ENCODE measurements at places on chromosomes 11 and 22.

- DNase-seq: no peak
These were observed 46.0 kb downstream of the PPARA start for GRCh38 chr22:46196278-46196677.

GRCh38 chr11:75351541-75351790 is at the start of gene ARRB1:
ARRB1 (minus strand) TSS chr11:75351661; CDS start chr11:75351607, 54 bp downstream.
- DNase-seq: no peak

GRCh38 chr11:109062445-109062844 is 359.5 kb upstream of the C11orf87 start:
- DNase-seq: peak; percentile 67

DNA sequence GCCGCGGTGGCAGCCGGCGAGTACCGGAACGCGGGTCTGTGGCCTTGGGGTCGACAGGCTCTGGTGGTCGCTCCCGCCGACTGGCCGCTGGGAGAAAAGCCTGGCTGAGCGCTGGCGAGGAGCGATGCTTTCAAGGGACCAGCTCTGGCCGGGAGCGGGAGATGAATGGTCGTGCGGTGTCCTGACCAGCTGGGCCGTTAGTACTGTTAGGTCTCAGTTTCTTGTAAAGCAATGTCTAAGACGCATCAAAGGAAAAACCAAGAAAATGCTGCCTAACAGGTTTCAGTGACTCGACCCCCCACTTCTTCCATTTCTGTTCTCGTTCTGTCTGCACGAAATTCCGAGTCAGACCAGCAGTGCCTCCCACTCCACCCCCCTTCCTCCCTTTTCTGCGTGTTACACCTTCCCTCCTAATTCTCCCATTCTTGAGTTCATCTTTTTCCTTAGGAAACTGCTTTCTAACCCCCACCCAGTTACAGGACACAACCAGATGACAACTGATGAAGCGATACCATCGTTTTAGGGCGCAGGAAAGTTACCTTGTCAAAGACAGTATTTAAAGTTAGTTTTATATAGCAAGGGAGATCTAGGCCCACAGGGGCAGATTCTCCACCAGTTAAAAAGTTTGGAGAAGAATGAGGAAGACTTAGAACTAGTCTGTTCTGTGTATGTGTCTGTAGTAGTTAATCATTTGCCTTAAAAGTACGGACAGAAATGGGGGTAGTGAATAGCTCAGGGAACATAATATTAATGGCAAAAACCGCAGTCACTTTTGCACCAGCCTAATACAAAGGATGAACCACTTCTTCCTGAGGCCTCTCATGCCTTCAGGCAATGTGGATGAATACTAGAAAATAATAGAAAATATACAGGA is 1.0 kb downstream of the CUL5 start:
- DNase-seq: no peak

DNA sequence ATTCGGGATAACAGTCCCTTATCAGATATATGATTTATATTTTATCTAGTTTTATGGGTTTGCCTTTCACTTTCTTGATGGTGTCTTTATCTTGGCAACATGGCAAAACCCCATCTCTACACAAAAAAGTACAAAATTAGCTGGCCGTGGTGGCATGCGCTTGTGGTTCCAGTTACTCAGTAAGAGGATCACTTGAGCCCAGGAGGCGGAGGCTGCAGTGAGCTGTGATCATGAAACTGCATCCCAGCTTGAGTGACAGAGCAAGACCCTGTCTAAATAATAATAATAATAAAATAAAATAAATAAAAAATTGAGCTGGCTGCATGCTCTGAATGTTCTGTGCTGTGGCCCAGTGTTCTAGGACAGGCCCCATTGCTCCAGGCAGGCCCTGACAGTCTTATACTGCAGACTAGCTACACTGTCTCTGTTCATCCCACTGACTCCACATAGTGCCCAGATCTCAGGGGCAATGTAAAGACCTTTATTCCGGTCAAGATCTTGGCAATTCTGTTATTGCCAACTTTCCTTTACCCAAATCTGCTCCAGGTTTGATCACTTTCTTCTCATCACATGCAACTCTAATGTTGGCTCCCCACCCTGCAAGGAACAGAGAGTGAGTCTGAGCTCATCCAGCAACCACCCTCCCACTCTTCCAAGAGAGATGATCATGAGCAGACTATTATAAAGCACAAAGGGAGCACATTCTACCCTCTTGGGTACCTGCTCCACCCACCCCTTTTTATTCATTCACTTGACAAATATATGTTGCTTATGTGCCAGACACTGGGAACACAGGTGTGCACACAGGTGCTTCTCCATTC is 8.8 kb downstream of the HSPA8 start:
- DNase-seq: no peak

- DNase-seq: no peak
These were observed 12.2 kb downstream of the TEAD1 start for GRCh38 chr11:12686246-12687060.

- DNase-seq: no peak
These were observed at the start of gene RIC3 for GRCh38 chr11:8168485-8169257. RIC3 (minus strand) TSS chr11:8169025; CDS start chr11:8168989, 36 bp downstream.

DNA sequence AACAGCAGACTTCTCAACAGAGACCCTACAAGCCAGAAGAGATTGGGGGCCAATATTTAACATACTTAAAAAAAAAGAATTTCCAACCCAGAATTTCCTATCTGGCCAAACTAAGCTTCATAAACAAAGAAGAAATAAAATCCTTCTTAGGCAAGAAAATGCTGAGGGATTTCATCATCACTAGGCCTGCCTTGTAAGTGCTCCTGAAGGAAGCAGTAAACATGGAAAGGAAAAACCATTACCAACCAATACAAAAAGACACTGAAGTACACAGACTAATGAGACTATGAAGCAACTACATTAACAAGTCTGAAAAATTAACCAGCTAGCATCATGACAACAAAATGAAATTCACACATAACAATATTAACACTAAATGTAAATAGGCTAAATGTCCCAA is 947.9 kb upstream of the CHORDC1 start:
- no peak for DNase-seq

DNA sequence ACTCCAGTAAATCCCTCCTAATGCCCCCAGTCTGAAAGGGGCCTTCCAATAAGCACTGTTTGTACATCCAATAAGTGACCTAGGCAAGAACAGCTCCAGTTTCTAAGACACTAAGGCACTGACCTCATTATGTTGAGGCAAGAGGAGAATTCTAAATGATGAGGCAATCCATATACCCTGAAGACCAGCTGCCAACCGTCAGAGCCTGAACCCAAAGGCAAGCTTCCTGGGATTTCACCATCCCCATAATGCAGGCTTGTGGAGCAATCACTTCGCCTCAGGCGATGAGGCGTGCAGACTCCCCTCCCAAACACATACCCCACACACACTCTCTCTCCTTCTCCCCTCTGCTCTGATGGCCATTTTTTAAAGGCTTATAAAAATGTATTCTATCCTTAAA is 49.5 kb downstream of the LGR4 start:
- peak; percentile 94 for DNase-seq

- DNase-seq: no peak
These were observed 67.2 kb upstream of the SC5D start for GRCh38 chr11:121225382-121225781.

DNA sequence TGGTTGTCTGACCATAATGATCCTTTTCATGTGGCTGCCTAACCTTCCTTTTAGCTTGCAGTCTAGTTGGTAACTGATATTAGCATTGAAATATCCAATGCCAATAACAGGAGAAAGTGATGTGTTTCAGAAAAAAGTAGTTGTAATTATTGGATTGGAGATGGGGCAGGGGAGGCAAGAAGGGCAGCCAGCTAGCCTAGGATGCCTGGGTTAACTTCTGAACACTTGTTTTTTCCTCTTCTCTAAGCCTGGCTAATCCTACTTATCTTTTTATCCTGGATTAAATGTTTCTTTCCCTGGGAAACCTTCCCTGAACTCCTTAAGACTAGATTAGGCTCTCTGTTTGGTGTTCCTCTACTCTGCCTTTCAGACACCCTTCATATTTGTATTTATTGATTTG is 380.2 kb downstream of the TMEM135 start:
- DNase-seq: no peak

- DNase-seq: no peak
These were observed 677.3 kb upstream of the KIRREL3 start for GRCh38 chr11:127677660-127678425.

DNA sequence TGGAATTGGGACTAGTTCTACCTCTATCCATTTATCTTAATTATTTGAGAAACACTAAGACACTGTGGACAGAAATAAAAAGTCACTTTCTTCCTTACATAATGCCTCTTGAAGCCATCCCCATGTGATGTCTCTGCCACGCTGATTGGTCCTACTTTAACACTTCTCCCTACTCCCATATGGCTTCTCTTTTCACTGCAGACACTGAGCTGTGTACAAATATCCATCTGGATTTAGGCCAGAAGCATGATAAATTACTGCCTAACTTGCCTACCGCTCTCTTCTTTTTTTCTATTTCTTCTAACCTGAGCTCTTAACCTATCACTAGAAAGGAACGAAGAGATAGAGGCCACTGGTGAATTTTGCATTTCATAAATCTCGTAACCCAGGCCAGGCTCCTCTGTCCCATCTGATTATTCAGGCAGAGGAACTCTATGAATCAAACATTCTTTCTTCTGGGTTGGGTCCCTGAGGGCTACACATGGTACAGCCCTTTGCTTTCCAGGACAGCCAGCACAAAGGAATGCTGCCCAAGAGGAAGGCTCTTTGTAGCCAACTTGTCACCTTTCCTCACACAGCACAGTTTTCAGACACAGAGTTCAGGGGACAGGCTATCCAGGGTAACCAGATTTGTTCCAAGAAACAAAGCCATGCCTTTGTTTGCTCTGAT is 878.5 kb upstream of the LRRC4C start:
- no peak for DNase-seq

- peak; percentile 31 for DNase-seq
These were observed 79.6 kb downstream of the BBOX1 start for GRCh38 chr11:27120211-27120610.

- DNase-seq: no peak
These were observed 428.5 kb downstream of the METTL15 start for GRCh38 chr11:28536504-28537267.

- no peak for DNase-seq
These were observed 9.8 kb downstream of the MMP20 start for GRCh38 chr11:102615077-102615893.

GRCh38 chr11:2301631-2302305 is at the start of the genes C11orf21 and TSPAN32:
C11orf21 (minus strand) TSS chr11:2301918; CDS start chr11:2301808, 110 bp downstream.
TSPAN32 (plus strand) TSS chr11:2302013; CDS start chr11:2302150, 137 bp downstream.
- no peak for DNase-seq

- peak; percentile 56 for DNase-seq
These were observed 80.3 kb downstream of the ME3 start for GRCh38 chr11:86592047-86592591.

DNA sequence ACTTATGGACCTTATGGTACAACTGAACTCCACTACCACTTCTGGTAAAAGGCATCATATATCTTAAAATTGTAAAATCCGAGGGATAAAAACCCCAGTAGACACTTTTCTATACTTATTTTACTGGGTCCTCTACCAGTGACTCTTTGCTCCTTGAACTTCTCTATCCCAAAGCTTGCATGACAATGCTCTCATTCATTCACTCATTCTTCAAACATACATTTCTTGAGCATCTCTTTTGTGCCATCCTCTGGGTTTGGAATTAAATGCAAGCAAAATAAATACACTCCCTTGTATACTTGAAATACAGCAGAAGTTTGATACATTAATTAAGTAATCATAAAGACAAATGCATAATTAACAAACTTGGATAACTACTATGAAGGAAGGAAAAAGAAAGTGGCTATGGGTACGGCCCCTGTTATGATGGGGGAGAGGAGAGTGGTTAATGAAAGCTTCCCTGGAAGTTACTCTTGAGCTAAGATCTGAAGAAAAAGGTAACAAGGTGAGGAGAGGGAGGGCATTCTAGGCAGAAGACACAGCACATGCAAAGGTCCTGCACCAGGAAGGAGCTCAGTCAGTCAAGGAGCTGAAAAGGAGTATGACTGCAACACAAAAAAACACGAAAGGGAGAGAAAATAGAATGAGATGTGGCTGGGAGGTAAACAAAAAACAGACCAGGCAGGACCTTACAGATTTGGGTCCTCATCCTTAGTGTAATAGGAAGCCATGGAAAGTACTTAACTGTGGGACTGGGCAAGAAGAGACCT is 8.0 kb downstream of the MPZL3 start:
- no peak for DNase-seq

- no peak for DNase-seq
These were observed 31.4 kb downstream of the ADAMTS8 start for GRCh38 chr11:130396965-130397364.

- DNase-seq: peak; percentile 74
These were observed 129.7 kb downstream of the LDLRAD3 start for GRCh38 chr11:36073411-36074203.

GRCh38 chr11:134086376-134086775 is 17.5 kb downstream of the JAM3 start:
- no peak for DNase-seq

- no peak for DNase-seq
These were observed 14.6 kb downstream of the DKK3 start for GRCh38 chr11:11993839-11994238.

- DNase-seq: no peak
These were observed 15.8 kb downstream of the PHLDB1 start for GRCh38 chr11:118623269-118623655.

GRCh38 chr11:8297781-8298440 is 34.2 kb upstream of the LMO1 start:
- DNase-seq: no peak

- DNase-seq: no peak
These were observed 26.1 kb downstream of the MAML2 start for GRCh38 chr11:96316869-96317268.

GRCh38 chr22:42335839-42336378 is 65.5 kb upstream of the TCF20 start:
- DNase-seq: no peak

DNA sequence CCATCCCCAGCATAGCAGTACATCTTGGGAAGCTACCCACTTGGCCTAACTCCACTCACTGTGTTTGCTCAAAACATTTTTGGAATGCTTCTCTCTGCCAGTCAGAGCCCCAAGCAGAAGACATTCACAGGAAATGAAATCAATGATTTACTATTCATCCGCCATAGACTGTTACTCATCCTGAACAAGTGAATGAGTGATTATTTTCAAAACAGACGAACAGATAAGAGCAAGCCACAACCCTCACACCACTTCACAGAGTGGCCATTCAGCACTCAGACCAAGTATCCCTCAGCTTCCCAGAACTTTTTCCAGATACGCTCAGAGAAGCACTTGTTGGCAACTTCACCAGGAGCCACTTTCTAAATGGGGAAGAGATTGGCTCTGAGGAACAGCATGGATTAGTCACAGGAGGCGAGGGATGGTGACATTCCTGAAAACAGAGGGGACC is 13.0 kb upstream of the UBASH3B start:
- DNase-seq: peak; percentile 71

GRCh38 chr22:23745791-23746190 is 5.1 kb downstream of the ZNF70 start:
- no peak for DNase-seq

Measured in skeletal muscle cell (primary cell).